ENCODE measurements at places on chromosomes 16 and 17. TPM values are rescaled to one million over a fixed set of nuclear protein-coding genes. Genes with fewer than 3 reads are reported as not detected.

DNA sequence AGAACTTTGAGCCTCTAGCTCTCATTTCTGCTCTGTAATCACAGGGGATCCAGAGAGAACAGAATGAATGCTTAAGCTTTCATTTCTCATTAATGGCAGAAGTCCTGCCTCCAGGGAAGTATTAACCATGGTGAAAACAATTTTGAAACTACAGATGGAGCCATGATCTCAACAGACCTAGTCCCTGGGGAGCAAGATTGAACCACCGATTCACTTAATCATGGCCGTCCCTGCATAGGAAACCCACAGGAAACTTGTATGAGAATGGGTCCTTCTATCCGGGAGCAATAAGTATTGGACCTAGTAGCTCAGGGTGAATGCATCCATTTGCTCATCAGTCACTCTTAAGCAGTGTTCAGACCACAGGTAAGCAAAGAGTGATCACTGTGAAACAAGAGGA is 40.2 kb upstream of the CLEC18A start:
- DNase-seq = no peak

SLC5A10 gene
- not detected for polyA plus RNA-seq

DNA sequence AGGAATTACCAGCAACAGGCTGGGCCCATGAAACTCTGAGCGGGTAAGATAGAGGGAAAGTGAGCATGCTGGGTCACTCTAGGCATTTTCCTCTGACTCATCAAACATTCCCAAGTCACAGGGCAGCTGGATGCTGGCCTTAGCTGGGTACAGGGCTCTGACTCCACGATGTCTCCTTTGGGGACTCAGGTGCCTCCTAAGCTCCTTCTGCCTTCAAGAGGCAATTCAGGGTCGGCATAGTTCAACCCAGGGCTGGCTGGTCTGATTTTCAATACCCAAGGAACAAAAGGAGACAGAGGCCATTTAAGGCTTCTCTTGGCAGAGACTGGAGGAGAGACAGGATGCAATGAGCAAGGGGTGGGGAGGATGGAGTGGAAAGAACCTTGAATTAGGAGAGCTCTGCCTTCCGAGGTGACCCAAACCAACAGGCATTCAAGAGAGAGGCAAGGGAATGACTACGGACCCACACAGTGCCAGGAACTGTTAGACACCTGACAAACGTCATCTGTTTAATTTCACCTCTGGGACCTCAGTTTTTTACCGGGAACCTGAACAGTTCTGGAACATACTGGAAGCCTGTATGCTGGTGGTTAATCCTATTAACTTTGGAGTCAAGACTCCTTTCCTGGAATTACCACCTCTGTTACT is 910 bp downstream of the WBP2 start:
- no peak for DNase-seq

- DNase-seq = no peak
Observed at GRCh38 chr16:83143788-83144187, 517.0 kb downstream of the CDH13 start.

AURKB gene
- 26.1 TPM for polyA plus RNA-seq

GRCh38 chr17:1920948-1921351 is 91.1 kb downstream of the RPA1 start:
- no peak for DNase-seq

- DNase-seq = no peak
Observed at GRCh38 chr16:89375686-89376085, 114.7 kb downstream of the ANKRD11 start.

ADORA2B gene
- 8.0 TPM for polyA plus RNA-seq

All from BJ (cell line).